Activated T-cell treated with anti-CD3 and anti-CD28 coated beads, Interleukin-2, amount 50 U/mL, for 4 hours (primary cell): ENCODE measurements at places on chromosomes 7 and 10.

GRCh38 chr7:76231583-76231982, 29.9 kb downstream of the SRRM3 start:
- no peak for DNase-seq

- no peak for DNase-seq
Measured at GRCh38 chr7:147635288-147635687, 955.3 kb upstream of the C7orf33 start.

DNA sequence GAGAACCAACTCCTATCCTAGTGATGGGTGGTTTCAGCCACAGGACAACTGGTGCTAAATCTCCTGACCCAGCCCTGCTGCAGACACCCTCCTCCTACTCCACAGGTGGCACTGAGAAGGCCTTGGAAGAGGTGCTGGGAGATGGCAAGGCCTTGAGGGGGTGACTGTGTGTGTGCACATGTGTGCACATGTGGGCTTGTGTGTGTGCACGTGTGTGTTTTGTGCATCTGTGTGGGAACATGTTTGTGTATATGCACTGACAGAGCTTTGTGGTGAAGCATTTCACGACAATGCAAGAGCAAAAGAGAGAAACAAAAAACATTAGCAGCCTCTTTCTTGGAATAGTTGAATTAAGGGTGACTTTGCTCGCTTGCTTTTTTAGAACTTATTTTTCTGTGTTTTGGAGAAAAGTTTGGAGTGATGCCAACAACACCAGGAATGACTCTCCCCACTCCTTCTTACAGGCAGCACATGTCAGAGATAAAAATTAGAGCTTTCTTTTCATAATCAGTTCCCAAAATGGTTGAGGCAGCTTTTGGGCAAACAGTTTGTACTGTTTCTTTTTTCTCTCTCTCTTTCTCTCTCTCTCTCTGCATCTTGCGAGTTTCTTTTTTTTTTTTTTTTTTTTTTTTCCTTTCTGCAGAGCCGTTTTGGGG, 69.5 kb downstream of the SEC61G start:
- no peak for DNase-seq

DNA sequence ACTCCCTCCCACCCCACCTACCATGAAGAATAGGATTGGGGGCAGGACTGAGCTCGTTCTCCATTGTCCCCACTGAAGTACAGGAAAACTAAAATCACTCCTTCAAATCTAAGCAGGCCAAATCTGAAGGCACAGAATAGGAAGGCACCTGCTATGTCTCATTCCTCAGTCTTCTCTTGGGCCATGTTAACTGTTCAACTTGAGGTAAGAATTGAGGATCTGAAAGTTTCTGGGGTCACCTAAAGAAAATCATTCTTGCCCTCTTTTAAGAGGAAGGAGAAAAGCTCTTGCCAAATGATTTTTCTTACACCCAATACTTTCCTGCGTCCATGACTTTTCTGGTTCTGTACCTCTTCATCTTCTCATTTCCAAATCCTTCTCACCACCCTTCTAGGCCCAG, 4.9 kb downstream of the CPN1 start:
- no peak for DNase-seq

DNA sequence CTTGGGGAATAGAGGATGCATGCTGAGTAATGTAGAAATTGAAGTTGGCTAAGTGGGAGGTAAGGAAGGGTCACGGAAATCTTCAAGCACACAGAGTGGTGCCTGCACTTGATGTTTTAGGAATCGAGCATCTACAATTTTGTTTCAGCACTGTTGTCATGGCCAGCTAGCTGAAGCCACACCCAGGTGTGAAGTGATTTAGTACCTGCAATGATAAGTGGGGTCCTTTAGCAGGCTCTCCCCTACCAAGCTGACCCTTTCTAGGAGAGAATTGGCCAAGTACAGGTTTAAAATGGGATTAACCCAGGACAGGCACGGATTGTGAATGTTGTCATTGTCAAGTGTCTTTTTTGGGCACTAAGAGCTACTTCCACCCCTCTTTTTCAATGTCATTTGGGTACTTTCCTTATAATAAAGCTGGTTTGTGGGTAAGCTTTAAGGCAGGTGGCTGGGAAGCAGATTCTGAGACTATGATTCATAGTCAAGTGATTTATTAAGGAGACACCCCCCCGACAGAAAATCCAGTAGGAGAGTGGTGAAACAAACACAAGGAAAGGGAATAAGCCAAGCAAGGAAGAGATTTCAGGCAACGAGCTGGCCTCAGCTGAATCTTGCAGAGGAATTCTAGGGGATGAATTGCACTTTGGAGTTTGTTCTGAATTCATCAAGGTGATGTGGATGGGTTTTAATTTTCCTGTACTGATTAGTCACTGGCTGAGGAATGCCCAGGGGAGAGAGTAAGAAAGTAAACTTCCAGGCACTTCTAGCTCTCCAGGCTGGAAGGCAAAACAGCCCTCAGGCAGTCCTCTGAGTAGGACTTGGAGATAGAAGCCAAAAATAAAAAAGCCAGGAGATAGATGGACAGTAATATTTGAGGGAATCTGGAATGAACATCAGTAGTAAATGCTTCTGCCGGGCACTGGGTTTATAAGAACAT, 1128.4 kb downstream of the SORCS3 start:
- no peak for DNase-seq

- DNase-seq: no peak
Measured at GRCh38 chr7:135790371-135790977, 41.9 kb upstream of the FAM180A start.

GRCh38 chr10:131726967-131727366, 173.8 kb upstream of the PPP2R2D start:
- DNase-seq: no peak

DNA sequence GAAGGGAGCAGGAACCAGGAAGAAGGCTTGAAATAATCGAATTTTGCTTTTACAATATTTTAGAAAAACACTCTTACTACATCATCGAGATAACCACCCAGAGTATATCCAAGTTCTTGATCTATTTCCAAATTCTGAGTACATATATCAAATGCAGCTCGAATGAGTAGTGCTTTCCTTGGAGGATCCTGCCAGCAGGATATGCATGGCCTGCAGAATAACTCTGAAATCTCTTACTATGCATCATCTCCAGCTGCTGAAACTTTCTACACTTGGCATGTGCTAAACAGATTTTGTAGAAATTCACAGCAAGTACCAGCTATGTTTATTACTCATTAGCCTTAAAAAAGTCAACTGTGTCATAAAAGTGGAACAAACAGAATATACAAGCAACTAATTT, 44.0 kb upstream of the ANK3 start:
- DNase-seq: no peak

DNA sequence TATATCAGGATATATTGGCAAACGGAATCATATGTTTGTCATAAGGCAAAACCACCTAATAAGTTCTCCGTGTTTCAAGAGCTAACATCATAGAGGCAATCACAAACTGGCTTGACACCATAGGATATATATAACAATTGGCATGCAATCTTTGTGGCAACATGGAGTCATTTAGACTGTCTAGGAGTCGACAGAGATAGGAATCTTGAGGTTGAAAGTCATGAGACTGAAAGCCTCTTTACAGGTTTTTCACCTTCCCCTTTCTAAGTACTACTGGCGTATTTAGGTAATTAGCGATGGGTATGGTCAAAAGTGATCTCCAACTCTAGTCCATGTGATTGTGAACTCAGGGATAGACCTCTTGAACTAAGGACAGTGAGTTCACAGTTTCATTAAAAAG, 63.7 kb downstream of the THSD7A start:
- no peak for DNase-seq

DNA sequence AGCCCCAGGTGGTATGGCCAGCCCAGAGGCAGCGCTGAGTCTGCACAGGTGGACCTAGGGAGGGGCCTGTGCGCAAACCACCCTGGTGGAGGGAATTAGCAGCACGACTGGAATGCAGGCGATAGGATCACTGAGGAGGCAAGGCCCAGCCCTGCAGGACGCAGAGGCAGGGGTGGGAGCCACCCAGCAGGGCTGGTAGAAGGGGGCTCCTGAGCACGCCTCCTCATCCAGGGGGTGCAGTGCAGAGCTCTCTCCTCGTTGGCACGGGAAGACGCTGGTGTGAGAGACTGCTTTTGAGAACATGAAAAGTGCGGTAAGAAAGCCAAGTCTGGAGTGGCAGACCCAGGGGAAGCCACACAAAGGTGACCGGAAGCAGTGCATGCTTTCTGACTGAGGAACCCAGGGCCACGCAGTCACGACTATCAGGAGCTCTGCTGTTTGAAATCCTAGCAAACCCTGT, 6.0 kb downstream of the FXYD4 start:
- no peak for DNase-seq

DNA sequence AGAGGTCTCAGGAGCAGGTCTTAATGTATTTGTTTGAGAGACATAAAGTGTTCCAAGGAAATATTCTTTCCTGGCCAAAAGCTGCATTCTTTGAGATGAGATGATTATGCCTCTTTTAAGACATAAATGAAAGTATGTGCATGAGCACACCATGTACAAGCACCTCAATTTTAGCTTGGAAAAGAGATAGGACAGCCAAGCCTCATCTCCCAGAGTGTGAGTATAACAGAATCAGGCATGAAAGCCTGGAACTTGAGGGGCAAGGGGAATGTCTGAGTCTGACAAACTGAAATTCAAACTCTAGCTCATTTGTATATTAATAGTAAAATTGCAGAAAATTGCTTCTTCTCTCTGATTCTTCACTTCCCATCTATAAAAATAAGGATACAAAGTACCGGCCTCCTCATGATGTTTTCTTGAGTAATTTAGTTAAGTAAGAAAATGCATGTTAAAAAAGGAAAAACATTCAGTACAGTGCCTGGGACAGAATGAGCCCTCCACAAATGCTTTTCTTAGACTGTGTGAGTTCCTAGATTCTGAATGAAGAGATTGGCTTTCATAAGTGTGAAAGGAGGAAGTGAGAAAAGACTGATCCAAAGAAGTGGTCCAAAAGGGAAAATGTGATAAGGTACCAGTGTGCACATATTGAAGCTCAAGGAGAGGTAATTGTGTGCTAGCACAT, 1260.9 kb upstream of the SORCS1 start:
- no peak for DNase-seq

DNA sequence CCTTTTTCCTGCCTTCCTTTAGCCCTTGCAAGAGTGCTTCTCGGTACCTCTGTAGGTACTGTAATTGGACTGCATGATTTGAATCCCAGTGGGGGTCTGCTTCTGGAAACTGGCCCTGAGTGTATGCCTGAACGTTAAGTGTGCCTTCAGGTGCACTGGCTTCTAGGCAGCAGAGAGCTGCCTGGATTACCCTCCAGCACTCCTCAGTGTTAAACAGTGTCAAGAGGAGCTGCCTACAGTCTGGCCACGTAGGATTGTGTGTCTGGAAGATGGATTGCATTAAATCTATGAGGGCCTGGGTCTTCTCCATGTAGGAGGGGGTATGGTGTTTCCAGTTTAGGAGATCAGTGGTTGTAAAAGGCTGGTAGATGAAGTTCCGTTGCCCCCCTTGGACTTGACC, 103.7 kb downstream of the TRIM24 start:
- no peak for DNase-seq

- no peak for DNase-seq
Measured at GRCh38 chr7:7745258-7745657, 26.9 kb upstream of the RPA3 start.

DNA sequence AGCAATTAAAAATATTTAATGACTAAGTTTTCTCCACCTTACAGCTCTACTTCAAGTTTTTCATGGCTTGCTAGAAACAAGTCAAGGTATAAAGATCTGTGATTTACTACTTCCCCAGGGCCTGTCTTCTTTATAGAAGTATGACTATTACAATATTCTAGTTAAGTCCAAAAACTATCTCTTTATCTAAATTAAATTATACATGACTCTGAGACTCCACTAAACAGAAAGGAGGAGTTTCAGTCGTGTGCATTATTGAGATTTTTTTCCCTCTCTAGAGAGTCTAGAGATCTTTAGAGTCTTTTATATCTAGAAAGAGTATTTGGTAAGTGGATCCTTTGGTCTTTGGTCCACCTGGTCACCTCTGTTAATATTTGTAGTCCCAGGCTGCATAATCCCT, 100.7 kb downstream of the SEMA3E start:
- DNase-seq: no peak

GRCh38 chr10:51403521-51403920, 295.9 kb downstream of the CSTF2T start:
- DNase-seq: no peak

DNA sequence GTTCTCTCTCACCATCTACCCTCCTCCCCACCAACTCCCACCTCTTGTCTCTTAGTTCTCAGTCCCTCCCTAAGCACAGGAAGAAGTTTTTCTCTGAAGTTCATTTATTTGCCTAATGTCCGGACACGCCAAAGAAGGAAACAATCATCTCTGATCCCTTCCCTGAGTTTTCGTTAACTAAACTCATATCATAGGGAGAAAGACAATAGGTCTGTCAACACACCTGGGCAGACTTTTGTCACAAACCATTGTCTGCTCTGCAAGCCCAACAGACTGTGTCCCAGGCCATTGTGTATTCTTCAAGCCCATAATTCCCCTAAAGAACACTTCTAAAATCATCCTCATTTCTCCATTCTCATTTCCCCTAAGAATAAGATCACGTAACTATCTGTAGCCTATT, 691.0 kb upstream of the MBL2 start:
- no peak for DNase-seq

DNA sequence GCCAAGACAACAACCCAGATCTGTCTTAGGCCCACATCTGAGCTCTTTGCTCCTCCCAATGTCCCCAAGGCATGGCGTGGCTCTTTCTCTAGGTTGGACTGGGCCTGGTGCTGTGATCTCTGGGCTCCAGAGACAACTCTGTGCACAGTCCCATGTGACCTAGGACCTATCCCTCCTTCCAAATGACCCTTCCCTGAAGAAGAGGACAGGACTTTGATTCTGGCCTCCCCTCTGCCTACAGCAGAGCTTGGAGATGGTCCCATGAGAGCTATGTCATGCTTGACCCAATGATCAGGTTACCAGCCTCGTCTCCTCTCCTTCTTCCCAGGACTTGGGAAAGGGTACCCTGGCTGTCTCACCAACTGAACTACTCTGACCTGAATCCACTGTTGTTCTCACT, 296.3 kb upstream of the GALNT17 start:
- no peak for DNase-seq

DNA sequence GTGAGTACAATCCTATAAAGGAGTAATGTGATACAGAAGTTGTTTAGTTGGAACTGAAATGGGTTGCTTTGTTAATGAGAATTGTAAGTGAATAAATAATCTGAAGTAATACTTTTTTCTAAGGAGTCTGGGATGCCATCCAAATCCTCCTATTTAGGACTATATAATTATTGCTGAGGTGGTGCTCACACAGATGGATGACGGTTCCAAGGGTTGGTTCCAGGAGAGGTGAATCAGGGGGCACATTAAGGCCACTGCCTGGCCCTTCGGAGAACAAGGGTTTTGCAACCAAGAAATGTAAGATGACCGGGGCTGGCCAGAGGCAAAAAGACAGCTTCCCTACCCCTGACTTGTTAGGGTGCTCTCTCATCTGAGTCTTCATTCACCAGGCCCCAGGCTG, 352.7 kb downstream of the PHTF2 start:
- no peak for DNase-seq

GRCh38 chr7:27869056-27869455, 129.1 kb downstream of the TAX1BP1 start:
- DNase-seq: no peak

- DNase-seq: no peak
Measured at GRCh38 chr10:65675236-65675635, 1250.6 kb upstream of the LRRTM3 start.

- no peak for DNase-seq
Measured at GRCh38 chr10:24894728-24895127, 57.7 kb downstream of the PRTFDC1 start.
